ENCODE measurements at places on chromosomes 5 and 9. TPM values are rescaled to one million over a fixed set of nuclear protein-coding genes. Genes with fewer than 3 reads are reported as not detected.
A peak's percentile ranks its signal among the peaks of the same experiment; 100 is the strongest.

- DNase-seq: no peak
Observed at GRCh38 chr9:15101095-15101494, 190.9 kb upstream of the FREM1 start.

GRCh38 chr5:135890296-135890695, 5.3 kb downstream of the IL9 start:
- no peak for DNase-seq

PCDHA1 gene
- total RNA-seq: not detected

- no peak for DNase-seq
Observed at GRCh38 chr5:944992-945685, 52.5 kb downstream of the TRIP13 start.

- peak; percentile 24 for DNase-seq
Observed at GRCh38 chr5:14331386-14331781, 188.2 kb downstream of the TRIO start.

- DNase-seq: no peak
Observed at GRCh38 chr9:4035777-4036176, 264.1 kb downstream of the GLIS3 start.

- DNase-seq: peak; percentile 44
Observed at GRCh38 chr5:133257977-133258376, 206.2 kb downstream of the HSPA4 start.

GRCh38 chr5:158039911-158040347, 181.0 kb upstream of the CLINT1 start:
- no peak for DNase-seq

MYMK gene
- not detected for total RNA-seq

FABP6 gene
- total RNA-seq: not detected

PCDHAC1 gene
- total RNA-seq: not detected

SLC45A2 gene
- not detected for total RNA-seq

DNA sequence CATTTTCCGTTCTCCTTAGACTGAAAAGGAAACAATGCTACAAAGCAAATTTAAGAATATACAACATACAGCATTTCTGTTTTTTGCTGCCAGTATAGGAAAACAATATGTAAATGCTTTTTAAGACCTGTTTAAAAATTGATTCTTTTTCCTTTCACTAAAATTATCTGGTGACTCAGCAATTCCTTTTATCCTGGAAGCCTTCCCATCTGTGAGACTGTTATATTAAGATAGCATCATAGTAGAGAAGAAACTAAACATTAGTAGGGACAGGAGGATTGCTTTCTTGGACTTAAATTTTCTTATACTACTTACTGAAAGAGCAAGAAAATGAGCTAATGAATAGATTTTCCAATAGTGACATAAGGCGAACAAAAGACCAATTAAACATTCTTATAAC, 30.0 kb upstream of the GPR21 start:
- no peak for DNase-seq

SLC6A19 gene
- total RNA-seq: not detected

- no peak for DNase-seq
Observed at GRCh38 chr9:133597316-133597957, 11.8 kb downstream of the FAM163B start.

UGT3A2 gene
- not detected for total RNA-seq

DNA sequence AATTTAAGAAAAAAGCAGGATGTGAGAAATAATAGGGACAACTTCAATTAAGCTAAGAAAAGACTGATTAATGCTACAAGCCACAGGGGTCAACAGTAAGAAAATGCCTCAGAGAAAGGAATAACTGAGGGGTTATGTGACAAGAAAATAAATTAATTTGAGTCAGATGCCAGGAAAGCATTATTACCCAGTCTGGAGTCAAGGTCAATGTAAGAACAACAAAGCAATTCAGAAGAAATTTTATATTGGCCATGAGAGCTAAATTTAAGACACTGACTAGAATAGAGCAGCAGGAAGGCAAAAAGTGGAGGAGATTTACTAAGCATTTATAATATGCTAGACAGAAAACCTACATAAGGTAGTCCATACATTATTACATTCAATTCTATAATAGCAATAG, 73.5 kb downstream of the CDH10 start:
- DNase-seq: no peak

PCDHGB7 gene
- total RNA-seq: not detected

UBAC1 gene
- total RNA-seq: 41.7 TPM

GRCh38 chr5:142614054-142614453, 71.8 kb downstream of the FGF1 start:
- no peak for DNase-seq

- no peak for DNase-seq
Observed at GRCh38 chr5:88792144-88792840, 90.7 kb downstream of the MEF2C start.

DNA sequence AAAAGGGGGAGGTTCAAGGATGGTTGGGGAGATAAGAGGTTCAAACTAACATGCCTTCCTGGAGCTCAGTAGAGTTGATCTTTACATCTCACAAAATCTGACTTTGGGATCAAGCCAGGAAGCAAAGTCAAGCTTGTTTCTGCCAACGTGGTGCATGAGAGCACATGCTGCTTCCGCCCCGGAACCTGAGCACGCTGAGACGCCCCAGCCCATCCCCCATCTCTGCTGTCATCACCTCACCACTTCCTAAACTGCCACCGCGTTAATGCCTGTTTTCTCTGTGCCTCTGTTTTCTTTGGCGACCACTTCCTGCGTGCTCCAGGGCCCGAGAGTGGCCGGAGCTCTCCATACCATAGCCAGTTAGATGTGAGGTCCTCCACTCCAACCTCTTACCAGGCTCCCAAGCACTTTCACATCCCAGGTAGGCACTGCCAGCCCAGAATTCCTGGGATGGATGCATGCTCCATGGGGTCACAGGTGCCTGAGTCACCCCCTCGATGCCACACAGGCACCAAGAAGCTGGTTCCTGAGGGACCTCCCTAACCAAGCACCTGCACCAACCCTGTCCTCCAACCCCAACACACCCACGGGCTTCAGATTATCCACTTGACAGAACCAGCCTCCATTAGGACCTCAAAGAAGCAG, 31.2 kb upstream of the AFAP1L1 start:
- DNase-seq: peak; percentile 91

GLE1 gene
- 52.5 TPM for total RNA-seq

GRCh38 chr5:180535573-180535972, 41.4 kb downstream of the CNOT6 start:
- DNase-seq: no peak
